Astrocyte (in vitro differentiated cells and primary cell): ENCODE measurements at places on chromosomes 2 and 18.

- no peak for DNase-seq
Observed at GRCh38 chr18:5538544-5538943, 5.3 kb downstream of the EPB41L3 start.

DNA sequence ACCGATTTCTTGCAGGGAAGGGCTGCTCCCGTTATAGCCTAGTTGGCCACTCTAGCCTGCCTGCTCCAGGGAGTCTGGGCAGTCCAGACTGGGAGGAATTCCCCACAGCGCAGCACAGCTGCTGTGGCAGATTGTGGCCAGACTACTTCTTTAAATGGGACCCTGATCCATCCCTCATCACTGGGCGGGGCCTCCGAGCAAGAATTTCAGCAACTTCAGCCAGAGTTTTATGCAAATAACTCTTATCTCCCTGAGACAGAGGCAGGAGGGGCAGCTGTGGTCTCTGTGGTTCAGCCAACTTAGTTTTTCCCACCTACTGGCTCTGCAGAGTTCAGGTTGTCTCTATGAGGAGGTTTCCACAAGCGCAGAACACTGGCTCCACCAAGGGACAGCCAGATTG lies 1583.2 kb downstream of the SUCLG1 start:
- no peak for DNase-seq

GRCh38 chr2:126253669-126254068 lies 402.3 kb upstream of the GYPC start:
- no peak for DNase-seq

DNA sequence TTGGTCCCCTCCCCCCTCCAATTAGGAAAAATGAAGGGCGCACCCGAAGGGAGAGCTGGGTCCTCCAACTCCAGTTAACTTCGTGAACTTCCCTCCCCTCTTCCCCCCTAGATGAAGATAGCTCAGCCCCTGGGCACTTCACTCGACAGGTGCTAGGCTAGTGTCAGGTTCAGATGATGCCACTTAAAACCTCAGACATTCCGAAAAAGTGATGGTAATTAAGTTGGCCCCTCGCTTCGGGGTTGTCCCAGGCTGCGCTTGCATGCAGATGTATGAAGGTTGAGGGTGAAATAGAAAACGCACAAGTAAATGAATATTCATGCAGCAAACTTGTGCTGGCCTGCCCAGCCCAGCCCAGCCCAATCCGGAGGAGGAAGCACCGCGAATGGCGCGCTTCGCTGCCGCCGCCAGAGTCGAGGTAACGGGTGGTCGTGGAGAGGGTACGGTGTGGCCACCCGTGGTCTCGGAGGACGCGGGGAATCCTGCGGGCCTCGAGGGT lies 3.0 kb upstream of the GBX2 start:
- DNase-seq, result no peak

- no peak for DNase-seq
Observed at GRCh38 chr2:138504546-138505235, 3.1 kb downstream of the SPOPL start.

DNA sequence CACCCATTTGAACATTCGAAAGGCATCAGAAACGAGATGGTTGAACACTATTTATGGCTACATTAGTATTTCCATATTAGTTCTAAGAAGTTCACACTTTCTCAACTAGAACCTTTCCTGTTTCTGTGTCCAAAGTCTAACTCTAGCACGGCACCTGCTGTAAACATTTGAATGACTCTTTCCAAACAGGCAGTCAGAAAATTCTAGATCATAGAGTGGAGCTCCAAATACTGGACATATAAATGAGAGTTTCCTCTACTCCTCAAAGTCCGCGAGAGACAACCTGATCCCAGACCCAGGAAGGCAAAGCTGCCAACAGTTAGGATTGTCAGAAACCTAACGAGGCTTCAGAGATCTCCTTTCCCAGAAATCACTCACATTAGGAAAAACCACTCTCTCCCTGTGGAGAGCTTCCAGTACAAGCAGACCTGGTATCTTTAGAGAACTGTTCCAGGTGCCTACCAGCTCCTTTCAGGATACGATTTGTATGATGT lies 10.6 kb downstream of the RND3 start:
- DNase-seq, result no peak

- DNase-seq, result no peak
Observed at GRCh38 chr2:171626949-171627348, 60.3 kb upstream of the DYNC1I2 start.

DNA sequence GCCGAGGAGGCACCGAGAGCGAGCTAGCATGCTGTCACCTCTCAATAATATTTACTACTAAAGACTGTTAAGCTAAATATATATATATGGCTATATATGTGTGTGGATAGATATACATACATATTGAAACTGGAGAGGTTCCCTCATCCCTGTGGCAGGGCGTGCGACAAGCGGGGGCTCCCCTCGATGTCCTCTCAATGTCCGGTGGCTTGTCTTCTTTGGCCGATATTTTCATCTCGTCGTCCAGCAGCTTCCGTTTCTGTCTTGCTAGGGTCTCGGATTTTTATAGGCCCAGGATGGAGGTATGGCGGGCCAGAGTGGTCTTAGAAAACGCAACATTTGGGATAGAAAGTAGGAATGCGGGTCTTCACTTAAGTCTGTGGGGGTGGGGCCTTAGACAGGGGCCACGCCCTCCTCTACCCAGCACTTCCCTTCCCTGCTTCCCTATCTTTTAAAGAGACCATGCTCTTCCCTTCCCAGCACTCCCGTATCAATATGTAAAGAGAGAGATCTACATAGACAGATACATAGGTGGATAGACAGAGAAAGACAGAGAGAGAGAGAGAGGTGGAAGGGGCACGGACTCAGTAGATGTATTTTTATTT lies 866.8 kb downstream of the DSC3 start:
- no peak for DNase-seq

- no peak for DNase-seq
Observed at GRCh38 chr2:11457935-11458334, 8.0 kb downstream of the E2F6 start.

- DNase-seq, result no peak
Observed at GRCh38 chr2:217947383-217948350, 55.1 kb downstream of the TNS1 start.

- peak; percentile 27 for DNase-seq
Observed at GRCh38 chr2:74845991-74846390, 12.1 kb downstream of the HK2 start.

- DNase-seq, result peak; percentile 47
Observed at GRCh38 chr2:72719416-72719815, 106.4 kb downstream of the EXOC6B start.

DNA sequence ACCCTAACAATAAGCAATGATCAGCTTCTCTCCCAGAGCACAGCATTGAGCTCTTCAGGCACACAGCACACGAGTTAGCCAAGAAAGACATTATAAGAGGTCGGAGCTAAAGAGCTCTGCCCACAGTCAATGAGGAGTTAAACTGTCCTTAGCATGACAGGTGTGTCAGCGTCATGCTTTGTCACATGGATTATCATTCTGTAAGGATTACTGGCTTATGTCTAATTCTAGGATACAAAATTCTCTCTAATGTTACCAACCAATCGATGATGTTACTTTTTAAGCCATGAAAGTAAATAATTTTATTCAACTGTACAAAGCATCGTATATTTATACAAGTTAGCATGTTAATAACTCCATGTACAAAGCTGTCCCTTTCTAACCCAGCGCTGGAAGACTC lies 108.8 kb downstream of the ZNF236 start:
- no peak for DNase-seq

DNA sequence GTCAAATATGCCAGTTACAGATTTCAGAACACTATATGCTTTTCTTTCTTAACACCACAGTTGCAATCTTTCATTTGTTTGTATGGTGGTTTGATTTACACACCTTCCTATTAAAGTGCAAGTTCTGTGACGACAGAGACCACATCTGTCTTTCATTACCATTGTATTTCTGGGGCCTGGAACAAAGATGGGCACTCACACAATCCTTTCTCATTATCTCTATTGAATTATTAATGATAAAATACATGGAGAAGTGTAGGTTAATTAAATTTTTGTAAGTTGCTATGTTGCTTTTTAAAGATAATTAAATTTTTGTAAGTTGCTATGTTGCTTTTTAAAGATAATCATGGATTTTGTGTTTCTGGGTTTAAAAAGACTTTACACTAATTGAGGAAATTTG lies 79.9 kb downstream of the KCTD18 start:
- no peak for DNase-seq
